ENCODE measurements at places on chromosomes 2 and 18. TPM values are rescaled to one million over a fixed set of nuclear protein-coding genes. Genes with fewer than 3 reads are reported as not detected.
A peak's percentile ranks its signal among the peaks of the same experiment; 100 is the strongest.

Gene ANKAR
- total RNA-seq: 32.8 TPM

Gene ACMSD
- total RNA-seq: not detected

Gene CNRIP1
- total RNA-seq: 5.8 TPM

Gene TTR
- 0.63 TPM for total RNA-seq

Gene AKAIN1
- total RNA-seq: not detected

Gene CCL20
- 0.55 TPM for total RNA-seq

Gene DNAJC5G
- 57.9 TPM for total RNA-seq

Gene MSTN
- total RNA-seq: 0.24 TPM

Gene KLHL14
- total RNA-seq: 3.3 TPM

Gene EN1
- total RNA-seq: 0.71 TPM

Gene SCN9A
- total RNA-seq: 117 TPM

DNA sequence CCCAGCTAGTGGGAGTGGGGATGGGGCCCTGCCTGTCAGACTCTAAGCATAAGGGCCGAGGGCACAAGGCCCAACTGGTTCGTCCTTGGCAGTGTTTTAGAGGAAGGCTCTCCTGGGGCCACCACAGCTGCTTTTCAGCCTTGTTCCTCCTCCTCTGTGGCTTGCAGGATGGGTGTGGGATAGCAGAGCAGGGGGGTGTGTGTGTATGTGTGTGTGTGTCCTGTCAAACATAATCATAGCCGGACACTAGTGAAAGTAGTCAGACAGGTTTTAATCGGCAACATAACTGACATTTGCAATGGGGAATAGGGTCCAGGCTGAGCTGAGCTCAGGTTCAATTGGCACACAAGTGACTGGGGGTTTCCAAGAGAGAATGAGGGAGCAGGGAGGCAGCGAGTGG lies 114.2 kb downstream of the SEPTIN10 start:
- no peak for DNase-seq
- H3K36me3 ChIP-seq: no peaks in the 10 kb centered on the region
- H3K27ac ChIP-seq: no peak overlapping the region
- no peaks in the 10 kb centered on the region for H3K27me3 ChIP-seq

DNA sequence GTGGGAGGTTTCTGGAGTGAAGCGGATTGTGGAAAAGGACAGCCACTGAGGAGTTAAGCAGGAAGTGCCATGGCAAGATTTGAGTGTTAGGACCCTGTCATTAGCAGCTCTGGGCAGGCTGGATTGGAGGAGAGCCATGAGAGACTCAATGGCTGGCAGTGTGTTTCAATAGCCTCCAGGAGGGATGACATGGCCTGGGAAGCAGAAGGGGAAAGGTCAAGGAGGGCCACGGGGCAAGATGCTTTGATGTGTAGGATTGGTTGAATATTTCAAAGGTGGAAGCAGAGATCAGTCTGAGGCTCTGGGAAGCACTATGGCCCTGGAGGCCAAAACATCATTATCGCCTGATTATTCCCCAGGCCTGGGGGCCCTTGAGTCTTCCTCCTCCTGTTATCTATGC lies 229.0 kb upstream of the HS6ST1 start:
- no peaks in the 10 kb centered on the region for H3K36me3 ChIP-seq
- H3K4me1 ChIP-seq: no peaks in the 10 kb centered on the region
- H3K27ac ChIP-seq: no peak overlapping the region
- DNase-seq: no peak
- no peaks in the 10 kb centered on the region for H3K27me3 ChIP-seq

GRCh38 chr2:177432703-177433102 lies 40.1 kb downstream of the AGPS start:
- no peaks in the 10 kb centered on the region for H3K36me3 ChIP-seq
- no peaks in the 10 kb centered on the region for H3K4me1 ChIP-seq
- H3K27ac ChIP-seq: no peak overlapping the region
- no peak overlapping the region for H3K4me3 ChIP-seq
- DNase-seq: no peak

GRCh38 chr18:63319383-63320122 lies at the start of gene BCL2:
BCL2 (minus strand) TSS chr18:63319769.
- peak within 1 kb of the TSS; percentile 83 for H3K27ac ChIP-seq
- DNase-seq: peak; percentile 57
- no peaks in the 10 kb centered on the region for H3K36me3 ChIP-seq
- no peaks in the 10 kb centered on the region for H3K27me3 ChIP-seq
- H3K4me1 ChIP-seq: peaks cover 19% of the 10 kb centered on the region

DNA sequence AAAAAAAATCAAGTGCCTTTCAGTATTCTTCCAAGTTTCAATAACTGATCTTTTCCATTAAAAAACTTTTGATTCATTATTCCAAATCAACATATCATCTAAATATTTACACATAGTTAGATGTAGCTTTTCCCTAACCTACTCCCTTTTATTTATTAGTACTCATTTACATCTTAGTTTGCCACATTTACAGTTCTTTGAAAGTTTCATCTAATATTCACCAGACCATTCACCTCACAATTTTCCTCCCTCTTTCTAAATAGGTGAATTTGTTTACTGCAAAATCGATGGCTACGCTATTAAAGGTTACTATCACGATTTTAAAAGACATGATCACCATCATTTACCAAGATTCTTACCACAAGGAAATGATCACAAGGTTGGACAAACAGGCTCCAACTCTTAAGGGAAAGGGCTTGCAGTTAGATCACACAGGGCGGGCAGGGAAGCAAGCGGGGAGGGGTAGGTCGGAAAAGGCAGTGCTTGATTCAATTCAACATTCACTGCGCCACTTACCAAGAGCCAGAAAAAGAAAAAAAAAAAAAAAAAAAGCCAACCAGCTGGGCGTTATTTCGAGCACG lies 654 bp upstream of the MARCHF7 start:
- DNase-seq: no peak
- peaks cover 13% of the 10 kb centered on the region for H3K4me1 ChIP-seq
- peak overlapping the region; percentile 100 for H3K27ac ChIP-seq
- no peaks in the 10 kb centered on the region for H3K36me3 ChIP-seq
- H3K27me3 ChIP-seq: no peaks in the 10 kb centered on the region

GRCh38 chr2:239013678-239013976 lies 165.7 kb downstream of the TWIST2 start:
- H3K27me3 ChIP-seq: no peaks in the 10 kb centered on the region
- DNase-seq: no peak
- peaks cover 3% of the 10 kb centered on the region for H3K4me1 ChIP-seq
- no peak overlapping the region for H3K4me3 ChIP-seq
- H3K36me3 ChIP-seq: no peaks in the 10 kb centered on the region
- no peak overlapping the region for H3K27ac ChIP-seq

DNA sequence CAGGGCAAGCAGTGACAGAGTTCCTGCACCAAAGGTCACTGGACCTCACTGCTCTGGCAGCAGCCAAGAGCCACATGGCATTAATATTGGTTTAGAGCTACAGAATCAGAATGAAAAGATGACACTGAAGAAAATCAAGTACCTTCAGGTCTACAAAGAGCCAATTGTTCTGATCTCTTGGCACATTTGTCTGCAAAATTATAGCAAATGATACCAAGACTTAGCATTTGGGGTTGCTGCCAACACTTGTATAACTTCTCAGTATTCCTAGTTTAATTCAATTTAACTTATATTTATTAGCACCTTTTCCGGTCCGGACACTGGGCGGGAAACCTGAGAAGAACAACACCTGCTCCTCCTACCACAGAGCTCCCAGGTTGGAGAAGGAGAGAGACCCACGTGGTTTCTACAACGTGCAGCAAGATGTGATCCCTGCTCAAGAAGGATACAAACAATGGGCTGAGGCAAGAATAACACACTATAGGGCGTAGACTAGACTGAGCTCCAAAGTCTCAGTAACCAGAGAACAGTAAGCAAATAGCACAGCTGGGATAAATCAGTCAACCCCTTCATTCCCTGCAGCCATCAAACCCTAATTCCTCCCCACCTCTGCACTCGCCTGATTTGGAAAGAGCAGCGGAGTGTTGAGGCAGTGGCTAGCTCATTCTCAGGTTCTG lies 2.4 kb downstream of the LRRC30 start:
- DNase-seq: no peak
- H3K27me3 ChIP-seq: no peaks in the 10 kb centered on the region
- H3K4me3 ChIP-seq: no peak overlapping the region
- H3K4me1 ChIP-seq: peaks cover 4% of the 10 kb centered on the region
- no peaks in the 10 kb centered on the region for H3K36me3 ChIP-seq

- H3K36me3 ChIP-seq: no peaks in the 10 kb centered on the region
- no peaks in the 10 kb centered on the region for H3K27me3 ChIP-seq
- H3K4me3 ChIP-seq: no peak overlapping the region
- no peak for DNase-seq
- H3K27ac ChIP-seq: no peak overlapping the region
These were observed 8.4 kb upstream of the NMI start for GRCh38 chr2:151297882-151298281.

GRCh38 chr2:5195636-5196035 lies 496.5 kb upstream of the SOX11 start:
- H3K4me1 ChIP-seq: no peaks in the 10 kb centered on the region
- H3K27me3 ChIP-seq: no peaks in the 10 kb centered on the region
- no peak overlapping the region for H3K4me3 ChIP-seq
- H3K36me3 ChIP-seq: no peaks in the 10 kb centered on the region

DNA sequence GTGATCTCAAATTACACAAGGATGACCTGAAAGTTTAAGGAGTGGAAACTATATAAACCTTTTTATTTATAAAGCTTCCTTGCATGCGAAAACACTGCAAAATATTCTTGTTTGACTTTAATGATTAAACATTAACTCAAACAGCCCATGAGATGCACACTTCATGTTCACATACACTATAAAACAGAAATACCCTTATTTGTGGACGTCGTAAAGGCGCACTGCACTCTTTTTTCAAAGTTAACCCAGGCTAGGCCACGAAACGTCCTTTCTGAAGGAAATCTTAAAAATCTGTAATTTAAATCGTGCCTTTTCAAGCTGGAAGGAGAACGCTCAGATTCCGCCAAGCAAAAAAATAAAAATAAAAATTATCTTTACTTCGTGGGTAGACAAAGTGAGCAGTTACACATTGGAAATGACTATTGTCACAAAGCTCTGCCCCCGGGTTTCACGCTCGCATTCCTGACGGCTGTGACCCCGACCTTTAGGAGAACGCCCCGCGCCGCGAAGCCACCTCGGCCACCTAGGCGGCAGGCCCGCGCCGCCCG lies 728 bp downstream of the FAM168B start:
- peak overlapping the region; percentile 92 for H3K4me3 ChIP-seq
- peaks cover 7% of the 10 kb centered on the region for H3K4me1 ChIP-seq
- DNase-seq: no peak
- no peaks in the 10 kb centered on the region for H3K36me3 ChIP-seq
- no peaks in the 10 kb centered on the region for H3K27me3 ChIP-seq
- H3K27ac ChIP-seq: peak overlapping the region; percentile 98

- H3K36me3 ChIP-seq: no peaks in the 10 kb centered on the region
- no peaks in the 10 kb centered on the region for H3K4me1 ChIP-seq
- no peak overlapping the region for H3K4me3 ChIP-seq
- no peaks in the 10 kb centered on the region for H3K27me3 ChIP-seq
- no peak overlapping the region for H3K27ac ChIP-seq
These were observed 354.0 kb downstream of the LRRTM1 start for GRCh38 chr2:79950526-79950925.

DNA sequence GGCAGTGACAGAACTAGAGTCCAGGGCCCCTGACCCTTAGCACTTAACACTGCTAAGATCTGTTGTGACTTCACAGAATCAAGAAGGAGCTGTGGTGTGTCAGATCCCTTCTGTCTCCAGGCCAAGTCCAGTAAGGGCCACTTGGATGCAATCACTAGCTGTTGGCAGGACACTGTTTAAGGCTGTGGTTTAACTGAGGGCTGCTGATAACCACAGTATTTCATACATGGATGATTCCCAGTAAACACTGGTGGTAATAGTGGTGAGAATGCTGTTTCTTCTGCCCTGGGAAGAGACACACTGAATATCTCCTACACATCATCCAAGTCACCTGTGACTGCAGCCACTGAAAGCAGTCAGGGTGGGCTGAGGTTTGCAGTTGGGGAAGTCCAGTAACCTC lies 77.7 kb upstream of the FBXO11 start:
- H3K27ac ChIP-seq: no peak overlapping the region
- no peaks in the 10 kb centered on the region for H3K27me3 ChIP-seq
- H3K36me3 ChIP-seq: no peaks in the 10 kb centered on the region
- H3K4me1 ChIP-seq: no peaks in the 10 kb centered on the region
- DNase-seq: no peak

DNA sequence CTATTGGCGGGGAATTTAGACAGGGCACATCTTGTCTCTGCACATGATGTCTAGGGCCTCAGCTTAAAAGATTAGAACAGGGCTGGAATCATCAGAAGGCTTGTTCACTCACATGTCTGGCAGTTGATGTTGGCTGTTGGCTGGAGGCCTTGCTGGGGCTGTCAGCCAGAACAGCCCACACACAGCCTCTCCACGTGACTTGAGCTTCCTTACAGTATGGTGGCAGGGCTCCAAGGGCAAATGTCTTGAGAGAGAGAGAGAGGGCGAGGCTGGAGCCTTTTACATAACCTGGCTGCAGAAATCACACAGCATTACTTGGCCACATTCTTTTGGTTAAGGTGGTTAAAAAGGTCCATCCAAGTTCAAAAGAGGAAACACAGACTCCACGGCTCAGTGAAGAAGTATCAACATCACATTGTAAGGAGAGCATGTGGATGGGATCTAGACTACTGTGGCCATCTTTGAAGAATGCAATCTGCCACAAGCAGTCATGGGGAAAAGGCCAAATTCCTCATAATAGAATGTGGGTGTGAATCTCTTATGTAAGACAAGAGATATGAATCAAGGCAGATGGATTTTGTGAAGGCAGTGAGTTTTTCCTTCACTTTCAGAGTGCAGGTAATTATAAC lies 30.4 kb downstream of the SRSF7 start:
- no peaks in the 10 kb centered on the region for H3K36me3 ChIP-seq
- peaks cover 15% of the 10 kb centered on the region for H3K4me1 ChIP-seq
- H3K27me3 ChIP-seq: no peaks in the 10 kb centered on the region
- DNase-seq: peak; percentile 96

- H3K36me3 ChIP-seq: no peaks in the 10 kb centered on the region
- H3K4me3 ChIP-seq: no peak overlapping the region
- no peak overlapping the region for H3K27ac ChIP-seq
- H3K4me1 ChIP-seq: no peaks in the 10 kb centered on the region
- no peak for DNase-seq
These were observed 202.7 kb downstream of the MTX2 start for GRCh38 chr2:176471949-176472348.

- no peak overlapping the region for H3K4me3 ChIP-seq
- no peaks in the 10 kb centered on the region for H3K27me3 ChIP-seq
- H3K4me1 ChIP-seq: no peaks in the 10 kb centered on the region
- no peaks in the 10 kb centered on the region for H3K36me3 ChIP-seq
These were observed 71.9 kb upstream of the KLHL29 start for GRCh38 chr2:23312996-23313606.

GRCh38 chr2:50875561-50875960 lies 156.4 kb downstream of the NRXN1 start:
- no peak overlapping the region for H3K27ac ChIP-seq
- no peak for DNase-seq
- H3K36me3 ChIP-seq: no peaks in the 10 kb centered on the region
- H3K4me3 ChIP-seq: no peak overlapping the region
- H3K27me3 ChIP-seq: no peaks in the 10 kb centered on the region

DNA sequence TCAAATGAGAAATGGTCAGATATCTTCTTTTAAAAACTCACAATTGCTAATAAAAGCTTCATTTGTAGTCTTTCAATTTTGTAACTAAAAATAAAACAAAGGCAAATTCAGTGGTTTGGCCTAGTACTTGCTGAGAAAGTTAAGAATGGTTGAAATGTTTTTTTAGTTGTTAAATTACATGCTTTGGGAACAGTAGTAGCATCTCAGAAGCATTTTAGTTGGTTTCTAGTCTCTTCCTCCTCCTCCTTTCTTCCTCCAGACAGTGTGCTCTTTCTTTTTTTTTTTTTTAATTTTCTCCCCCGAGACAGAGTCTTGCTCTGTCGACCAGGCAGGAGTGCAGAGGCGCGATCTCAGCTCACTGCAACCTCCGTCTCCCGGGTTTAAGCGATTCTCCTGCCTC lies 9.8 kb downstream of the TRAK2 start:
- H3K27ac ChIP-seq: no peak overlapping the region
- DNase-seq: no peak
- no peaks in the 10 kb centered on the region for H3K27me3 ChIP-seq
